T-cell (primary cell): ENCODE measurements at places on chromosomes 3 and 15. TPM values are rescaled to one million over a fixed set of nuclear protein-coding genes. Genes with fewer than 3 reads are reported as not detected.
A peak's percentile ranks its signal among the peaks of the same experiment; 100 is the strongest.

GRCh38 chr15:50653156-50653743 lies 33.3 kb downstream of the TRPM7 start:
- no peak for DNase-seq

DNA sequence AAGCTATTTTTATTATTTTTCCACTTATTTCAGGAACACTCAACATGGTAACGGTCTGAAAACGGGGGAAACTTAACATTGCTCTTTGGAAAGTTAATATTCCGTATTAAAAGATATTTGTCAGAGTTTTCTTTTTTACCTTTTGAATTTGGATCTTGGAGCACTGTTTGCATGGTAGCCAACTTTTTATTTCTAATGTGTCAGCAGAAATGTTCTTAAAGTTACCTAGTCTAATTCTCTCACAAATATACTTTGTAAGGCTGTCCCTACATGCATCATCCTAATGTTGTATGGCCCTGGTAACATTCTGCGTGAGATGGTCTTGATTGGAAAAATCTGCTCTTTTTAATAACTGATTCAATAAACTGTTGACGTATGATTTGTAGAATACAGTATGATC lies 719.5 kb downstream of the FHIT start:
- DNase-seq, result no peak

DNA sequence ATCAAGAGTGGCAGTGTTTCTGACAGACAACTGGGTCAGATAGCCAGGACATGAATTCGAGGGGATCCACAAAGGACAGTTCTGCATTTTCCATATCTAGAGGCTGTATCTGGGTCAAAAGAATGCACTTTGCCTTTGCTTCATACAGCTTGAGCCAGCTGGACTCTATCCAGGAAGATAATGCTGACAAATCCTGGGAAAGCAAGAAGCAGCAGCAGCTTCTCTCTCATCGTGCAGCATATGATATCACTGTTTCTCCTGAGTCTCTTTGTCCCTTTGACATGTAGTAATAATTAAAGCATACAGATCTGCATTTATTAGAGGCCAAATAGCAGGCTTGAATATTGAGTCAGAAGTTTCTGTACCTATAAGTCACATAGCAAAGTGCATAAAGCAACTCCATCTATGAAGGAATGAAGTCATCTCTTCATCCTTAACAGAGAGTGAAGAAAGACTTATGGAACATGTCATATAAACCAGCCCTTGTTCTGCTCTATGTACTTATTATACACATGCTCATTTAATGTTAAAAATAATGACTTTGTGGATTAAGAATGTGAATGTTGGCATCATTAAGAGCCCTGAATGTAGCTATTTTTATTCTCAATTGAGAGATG lies 236.8 kb upstream of the GBE1 start:
- DNase-seq, result no peak

DNA sequence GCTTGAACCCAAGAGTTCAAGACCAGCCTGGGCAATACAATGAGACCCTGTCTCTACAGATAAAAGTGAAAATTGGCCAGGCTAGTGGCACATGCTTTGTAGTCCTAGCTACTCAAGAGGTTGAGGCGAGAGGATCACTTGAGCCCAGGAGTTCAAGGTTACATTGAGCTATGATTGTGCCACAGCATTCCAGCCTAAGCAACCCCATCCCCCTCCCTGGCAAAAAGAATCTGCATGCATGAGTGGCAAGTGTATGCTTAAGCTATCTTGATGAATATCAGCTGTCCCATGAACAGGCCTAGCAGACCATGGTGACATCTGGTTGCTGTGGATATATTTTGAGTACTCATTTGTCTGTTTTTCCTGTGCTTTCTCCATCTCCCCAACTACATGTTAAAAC lies 4.7 kb downstream of the ATRIP start:
- no peak for DNase-seq

Gene ZNF860
- total RNA-seq, result 0.99 TPM

- DNase-seq, result no peak
Measured at GRCh38 chr3:85586018-85586417, 627.2 kb downstream of the CADM2 start.

Gene SETMAR
- total RNA-seq, result 12.4 TPM

Gene WDR72
- not detected for total RNA-seq

DNA sequence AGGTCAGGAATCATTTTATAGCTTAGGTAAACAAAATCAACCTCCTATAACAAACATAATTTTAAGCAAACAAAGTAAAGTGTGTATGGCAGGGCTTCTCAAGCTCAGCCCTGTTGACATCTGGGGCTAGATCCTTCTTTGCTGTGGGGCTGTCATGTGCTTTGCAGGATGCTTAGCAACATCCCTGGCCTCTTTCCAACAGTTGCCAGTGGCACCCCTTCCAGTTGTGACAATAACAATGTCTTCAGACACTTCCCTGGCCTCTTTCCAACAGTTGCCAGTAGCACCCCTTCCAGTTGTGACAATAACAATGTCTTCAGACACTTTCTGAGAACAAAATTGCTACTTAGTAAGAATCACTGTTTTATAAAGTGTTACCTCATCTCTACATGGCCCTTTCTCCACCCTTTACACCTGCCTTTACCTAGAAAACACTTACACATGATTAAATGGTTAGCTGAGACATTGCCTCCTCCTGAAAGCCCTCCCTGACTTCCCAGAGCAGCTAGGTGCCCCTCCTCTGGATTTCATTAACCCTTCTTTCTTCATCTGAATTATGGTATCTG lies 194.0 kb upstream of the LMCD1 start:
- peak; percentile 1 for DNase-seq

DNA sequence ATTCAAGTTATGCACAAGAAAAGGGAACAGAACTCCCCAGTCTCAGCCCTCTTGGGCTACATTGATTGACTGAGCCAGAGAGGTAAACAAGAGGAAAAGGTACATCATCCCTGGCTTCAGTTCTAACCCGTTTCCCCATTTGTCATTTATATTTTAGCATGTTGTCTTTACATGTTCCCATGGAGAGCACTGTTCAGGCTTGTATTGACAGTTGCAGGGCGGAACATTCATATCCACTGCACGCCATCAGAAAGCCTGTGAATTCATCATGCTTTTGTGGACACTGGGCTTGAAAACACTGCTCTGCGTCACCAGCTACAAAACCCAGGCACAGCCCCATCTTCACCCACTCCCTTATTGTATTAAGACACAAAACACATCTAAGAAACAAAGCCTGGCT lies 240.9 kb upstream of the EIF1B start:
- no peak for DNase-seq

GRCh38 chr3:14405360-14406238 lies 3.2 kb downstream of the SLC6A6 start:
- no peak for DNase-seq

GRCh38 chr3:121834157-121834670 lies 646 bp downstream of the IQCB1 start:
- no peak for DNase-seq

DNA sequence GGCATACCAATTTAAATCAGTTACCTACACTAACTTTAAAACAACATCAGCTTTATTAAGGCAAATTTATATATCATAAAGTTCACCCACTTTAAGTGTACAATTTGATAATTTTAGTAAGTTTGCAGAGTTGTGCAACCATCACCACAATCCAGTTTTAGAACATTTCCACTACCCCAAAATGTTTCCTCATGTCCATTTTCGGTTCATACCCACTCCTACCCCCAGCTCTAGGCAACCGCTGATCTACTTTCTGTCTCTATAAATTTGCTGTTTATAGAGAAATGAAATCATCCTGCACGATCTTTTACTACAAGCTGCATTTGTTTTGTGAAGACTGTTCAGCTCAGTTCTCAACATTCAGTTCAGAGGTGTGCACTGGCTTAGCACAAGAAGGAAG lies 31.5 kb upstream of the FAM81A start:
- no peak for DNase-seq

DNA sequence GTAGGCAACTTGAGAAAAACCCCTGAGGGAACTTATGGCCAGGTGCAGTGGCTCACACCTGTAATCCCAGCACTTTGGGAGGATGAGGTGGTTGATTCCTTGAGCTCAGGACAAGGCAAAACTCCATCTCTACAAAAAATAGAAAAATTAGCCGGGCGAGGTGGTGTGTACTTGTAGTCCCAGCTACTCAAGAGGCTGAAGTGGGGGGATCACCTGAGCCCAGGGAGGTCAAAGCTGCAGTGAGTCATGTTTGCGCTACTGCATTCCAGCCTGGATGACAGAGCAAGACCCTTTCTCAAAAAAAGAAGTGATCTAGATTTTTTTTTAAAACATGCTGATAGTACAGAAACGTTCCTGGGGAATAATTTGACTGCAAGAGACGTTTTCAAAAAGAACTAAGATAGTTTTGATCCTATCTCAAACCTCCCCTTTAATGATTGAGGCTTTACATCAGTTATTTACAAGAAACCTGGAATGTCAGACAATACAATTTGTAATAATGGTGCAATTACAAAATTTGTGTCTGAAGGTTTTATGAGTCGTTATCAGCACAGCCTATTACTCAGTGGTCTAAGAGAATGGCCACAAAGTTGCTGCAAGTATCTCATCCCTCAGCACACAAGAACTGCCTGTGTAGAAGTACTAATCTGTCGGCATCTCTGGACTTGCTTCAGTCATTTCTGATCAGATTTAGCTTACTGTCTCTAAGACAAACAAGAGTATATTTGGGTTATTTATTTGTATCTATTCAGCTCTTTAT lies 32.2 kb upstream of the KLHL25 start:
- DNase-seq, result no peak

DNA sequence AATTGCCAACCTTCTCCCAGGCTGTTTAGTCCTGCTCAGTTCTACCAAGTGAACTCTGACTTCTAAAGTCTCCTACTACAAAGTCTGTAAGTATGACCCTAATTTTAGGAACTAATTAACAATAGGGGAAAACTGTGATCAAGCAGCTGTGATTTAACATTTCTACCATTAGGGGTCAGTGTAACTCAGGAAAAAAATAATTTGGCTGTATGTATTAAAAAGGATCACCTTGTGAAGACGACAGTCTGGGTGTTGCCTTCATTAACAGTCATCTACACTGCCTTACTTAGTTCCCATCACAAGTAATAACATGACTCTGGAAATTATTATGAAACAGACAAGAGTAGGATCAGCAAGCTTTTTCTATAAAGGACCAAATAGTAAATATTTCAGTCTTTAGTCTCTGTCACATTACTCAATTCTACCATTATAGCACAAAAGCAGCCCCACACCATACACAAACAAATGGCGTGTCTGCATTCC lies 4.2 kb upstream of the NPHP3 start:
- DNase-seq, result no peak

Gene GOLGA8S
- 0.60 TPM for total RNA-seq

GRCh38 chr15:92745845-92746271 lies 90.3 kb upstream of the FAM174B start:
- no peak for DNase-seq

Gene RARB
- total RNA-seq, result not detected

Gene LRTM1
- not detected for total RNA-seq

- no peak for DNase-seq
Measured at GRCh38 chr3:15044326-15044725, 20.8 kb downstream of the MRPS25 start.

Gene CLDN18
- total RNA-seq, result 0.23 TPM

DNA sequence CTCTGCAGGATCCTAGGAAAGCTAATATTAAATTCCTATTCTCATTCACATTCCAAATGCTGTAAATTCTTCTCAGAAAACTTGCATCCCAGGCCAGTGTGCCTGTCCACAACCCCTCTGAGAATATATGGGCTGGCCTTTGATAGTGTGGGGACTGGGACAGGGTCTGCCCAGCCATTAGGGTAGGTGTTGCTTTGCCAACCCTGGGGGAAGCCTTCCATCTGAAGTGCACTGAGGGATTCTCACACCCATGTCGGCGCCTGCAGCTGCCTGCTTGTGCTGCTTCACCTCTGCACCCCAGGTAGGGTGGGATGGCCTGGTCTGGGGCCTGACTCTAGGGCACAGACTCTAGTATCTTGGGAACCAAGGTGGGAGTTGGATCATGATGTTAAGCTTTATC lies 15.2 kb upstream of the EXOG start:
- DNase-seq, result no peak

DNA sequence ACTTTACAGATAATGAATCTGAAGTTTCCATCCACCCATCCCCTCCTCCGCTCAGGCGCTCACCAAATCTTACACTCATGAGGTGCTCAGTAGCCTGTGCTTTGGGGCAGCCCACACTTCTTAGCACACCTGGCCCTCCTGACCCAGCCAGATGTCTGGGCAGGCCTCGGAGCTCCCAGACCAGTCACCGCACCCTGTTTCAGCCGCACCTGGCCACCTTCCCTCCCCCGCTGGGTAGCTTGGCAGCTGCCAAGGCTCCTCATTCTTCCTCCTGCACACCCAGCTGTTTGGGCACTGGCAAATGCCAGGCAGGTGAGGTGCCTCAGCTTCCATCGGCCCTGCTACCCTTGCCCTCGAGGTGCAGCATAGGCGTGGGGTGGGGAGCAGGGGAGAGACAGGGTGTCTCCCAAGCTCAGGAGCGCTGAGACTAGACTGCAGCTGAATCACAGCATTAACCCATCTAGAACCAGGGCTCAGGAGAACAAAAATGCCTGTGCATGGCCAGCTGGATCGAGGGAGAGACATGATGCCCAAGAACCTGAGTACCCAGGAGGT lies 45.8 kb downstream of the CDC25A start:
- DNase-seq, result no peak

GRCh38 chr3:35393901-35394799 lies 245.2 kb upstream of the ARPP21 start:
- DNase-seq, result no peak

DNA sequence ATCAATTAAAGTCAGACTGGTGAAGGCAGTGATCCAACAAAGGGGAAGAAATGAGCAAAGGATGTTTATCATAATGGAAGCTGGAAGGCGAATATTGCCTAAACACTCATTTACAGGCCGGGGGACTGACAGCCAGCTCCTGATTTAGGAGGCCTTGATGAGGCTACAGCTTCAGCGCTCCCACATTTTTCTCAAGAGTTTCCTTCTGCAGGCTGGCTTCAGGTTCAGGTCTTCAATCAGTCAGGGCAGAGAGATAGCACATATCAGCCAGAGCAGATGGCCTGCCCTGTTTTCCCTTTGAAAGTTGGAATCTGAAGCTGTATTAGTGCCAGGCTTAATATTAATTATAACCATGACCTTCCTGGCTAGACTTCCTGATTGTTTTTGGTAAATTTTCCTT lies 218.9 kb downstream of the SV2B start:
- DNase-seq, result no peak

GRCh38 chr3:146469150-146470017 lies at the start of gene PLSCR2:
Gene PLSCR2 (minus strand): TSS chr3:146469561. CDS start chr3:146459904, 9,657 bp downstream.
- peak; percentile 70 for DNase-seq

DNA sequence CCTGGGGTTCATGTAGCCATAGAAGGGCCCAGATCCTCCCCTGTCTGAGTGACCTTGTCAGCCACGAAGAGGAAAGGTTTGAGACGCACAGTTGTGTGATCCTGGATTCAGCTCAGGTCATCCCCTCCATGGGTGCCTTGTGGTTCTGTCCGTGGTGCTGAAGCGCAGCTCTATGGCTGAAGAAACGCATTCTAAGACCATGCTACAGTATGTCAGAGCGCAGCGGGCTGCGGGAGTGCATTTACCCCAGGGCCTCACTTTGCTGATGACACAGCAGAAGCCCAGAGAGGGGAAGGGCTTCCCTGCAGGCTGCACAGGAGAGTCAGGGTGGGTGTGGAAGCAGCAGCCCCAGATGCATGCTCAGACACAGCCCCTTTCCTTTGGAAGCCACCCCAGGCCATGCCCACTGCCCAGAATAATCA lies 68.8 kb upstream of the IQSEC1 start:
- DNase-seq, result peak; percentile 3
